ENCODE measurements at places on chromosomes 3 and 15. TPM values are rescaled to one million over a fixed set of nuclear protein-coding genes. Genes with fewer than 3 reads are reported as not detected.

Gene IGF2BP2
- 18.5 TPM for total RNA-seq

DNA sequence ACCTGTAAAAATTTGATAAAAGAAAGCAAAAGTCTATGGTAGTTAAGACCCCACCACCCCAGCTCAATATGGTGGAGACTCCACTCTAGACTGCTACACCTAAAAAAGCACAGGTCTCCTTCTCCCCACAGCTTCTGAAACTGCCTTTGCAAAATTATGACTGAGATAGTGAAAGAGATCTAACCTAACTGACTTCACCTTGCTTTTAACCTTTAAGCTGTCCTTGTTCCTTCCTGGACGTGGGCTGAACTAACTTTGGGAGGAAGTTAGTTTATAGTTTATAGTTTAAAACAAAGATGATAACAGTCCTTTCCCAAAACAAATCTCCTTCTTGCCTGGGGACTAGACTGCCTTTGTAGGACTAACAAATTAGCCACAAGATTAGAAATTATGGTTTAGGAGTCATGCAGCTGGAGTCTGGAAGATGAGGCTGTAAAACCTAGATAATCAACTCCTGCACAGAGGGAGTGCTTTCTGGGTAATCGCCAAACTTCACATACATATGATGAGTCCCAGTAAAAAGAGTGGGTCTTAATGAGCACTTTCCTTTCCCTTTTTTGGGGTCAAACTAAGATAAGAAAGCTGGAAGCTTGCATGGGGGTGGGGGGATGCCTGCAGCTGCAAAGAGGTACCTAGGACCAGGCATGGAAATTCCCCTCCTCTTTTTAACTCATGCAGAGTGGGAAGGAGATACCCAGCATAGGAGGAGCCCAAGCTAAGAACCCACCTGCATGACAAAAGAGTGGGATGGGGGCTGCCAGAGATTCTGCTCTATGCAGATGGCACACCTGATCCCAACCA lies 17.5 kb downstream of the CCR8 start:
- DNase-seq = no peak

DNA sequence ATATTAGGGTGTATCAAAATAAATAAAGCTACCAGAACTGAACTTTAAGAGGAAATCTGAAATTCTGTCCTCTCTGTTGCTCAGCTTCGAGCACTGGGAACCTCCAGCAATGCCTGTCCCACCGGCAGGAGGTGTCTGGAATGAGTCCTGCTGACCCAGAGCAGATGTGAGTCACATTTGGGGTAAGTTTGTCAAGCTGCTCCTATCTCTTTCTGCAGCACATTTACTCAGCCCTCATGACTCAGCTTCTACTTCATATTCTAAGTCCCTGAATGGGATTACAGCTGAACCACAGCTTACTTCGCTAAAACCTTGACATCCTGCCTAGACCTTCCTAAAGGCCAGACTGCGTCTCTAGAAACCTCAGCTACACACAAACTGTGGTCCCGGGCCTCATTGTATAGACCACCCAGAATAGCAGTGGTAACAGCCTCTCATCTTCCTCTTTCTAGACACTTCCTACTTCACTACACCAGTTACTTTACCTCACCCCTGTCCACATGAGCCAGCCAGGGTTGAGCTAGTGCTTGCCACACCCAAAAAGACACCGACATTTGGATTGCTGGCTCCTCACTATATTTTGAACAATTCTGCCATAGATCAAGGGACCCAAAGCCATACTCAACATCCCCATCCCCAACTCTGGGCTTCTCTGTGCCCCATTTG lies 109.6 kb upstream of the TMCO5A start:
- no peak for DNase-seq

- DNase-seq = no peak
Observed at GRCh38 chr3:155553780-155554179, 191.1 kb downstream of the PLCH1 start.
